ENCODE measurements at places on chromosomes 12 and 14.

- DNase-seq, result no peak
These were observed 13.3 kb downstream of the SLC15A4 start for GRCh38 chr12:128810182-128811127.

DNA sequence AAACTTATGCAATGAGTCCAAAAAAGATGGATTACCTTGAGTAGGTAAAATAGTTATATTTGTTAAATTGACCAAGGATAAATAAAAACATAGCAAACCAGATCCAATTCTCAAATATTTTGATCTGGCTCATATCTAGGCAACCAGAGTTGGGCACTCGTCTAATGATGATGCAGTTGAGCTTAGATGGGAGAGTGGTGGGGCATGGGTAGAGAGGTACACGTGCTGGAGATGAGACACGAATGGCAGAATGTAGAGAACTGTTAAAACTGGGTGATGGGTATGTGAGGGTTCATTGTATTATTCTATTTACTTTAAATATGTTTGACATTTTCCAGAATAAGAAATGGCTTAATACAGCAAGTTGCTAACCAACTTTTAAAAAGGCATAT, 7.6 kb upstream of the RNF34 start:
- DNase-seq, result no peak

GRCh38 chr12:10025236-10025635, 5.2 kb upstream of the CLEC9A start:
- no peak for DNase-seq

- no peak for DNase-seq
These were observed 32.5 kb upstream of the SSPN start for GRCh38 chr12:26162905-26163304.

DNA sequence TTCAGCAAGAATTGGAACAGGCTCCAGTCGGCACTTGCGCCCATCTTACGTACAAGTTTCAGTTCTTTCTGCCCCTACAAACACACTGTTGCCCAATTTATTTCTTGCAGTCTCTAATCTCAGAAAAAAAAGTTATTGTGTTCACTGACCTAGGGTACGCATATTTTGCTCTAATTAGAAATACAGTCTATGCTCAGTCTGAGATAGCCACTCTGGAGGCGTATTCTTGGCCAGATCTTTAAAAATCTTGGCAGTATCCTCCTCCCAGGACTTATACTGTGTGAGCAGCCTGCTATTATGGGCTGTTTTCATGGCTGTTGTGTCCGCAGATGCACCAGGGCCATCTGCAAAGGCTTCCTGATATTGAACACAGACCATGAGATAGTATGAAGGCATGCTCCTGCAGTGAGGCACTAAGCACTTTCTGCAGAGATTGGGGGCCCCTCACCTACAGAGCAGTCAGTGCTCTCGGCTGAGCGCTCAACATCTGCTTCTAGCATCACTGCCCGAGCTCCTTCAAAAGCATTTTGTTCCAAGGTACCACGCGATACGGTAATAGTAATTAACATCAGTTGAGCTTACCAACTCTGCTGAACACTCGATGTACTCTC, 57.9 kb downstream of the PPM1H start:
- no peak for DNase-seq

DNA sequence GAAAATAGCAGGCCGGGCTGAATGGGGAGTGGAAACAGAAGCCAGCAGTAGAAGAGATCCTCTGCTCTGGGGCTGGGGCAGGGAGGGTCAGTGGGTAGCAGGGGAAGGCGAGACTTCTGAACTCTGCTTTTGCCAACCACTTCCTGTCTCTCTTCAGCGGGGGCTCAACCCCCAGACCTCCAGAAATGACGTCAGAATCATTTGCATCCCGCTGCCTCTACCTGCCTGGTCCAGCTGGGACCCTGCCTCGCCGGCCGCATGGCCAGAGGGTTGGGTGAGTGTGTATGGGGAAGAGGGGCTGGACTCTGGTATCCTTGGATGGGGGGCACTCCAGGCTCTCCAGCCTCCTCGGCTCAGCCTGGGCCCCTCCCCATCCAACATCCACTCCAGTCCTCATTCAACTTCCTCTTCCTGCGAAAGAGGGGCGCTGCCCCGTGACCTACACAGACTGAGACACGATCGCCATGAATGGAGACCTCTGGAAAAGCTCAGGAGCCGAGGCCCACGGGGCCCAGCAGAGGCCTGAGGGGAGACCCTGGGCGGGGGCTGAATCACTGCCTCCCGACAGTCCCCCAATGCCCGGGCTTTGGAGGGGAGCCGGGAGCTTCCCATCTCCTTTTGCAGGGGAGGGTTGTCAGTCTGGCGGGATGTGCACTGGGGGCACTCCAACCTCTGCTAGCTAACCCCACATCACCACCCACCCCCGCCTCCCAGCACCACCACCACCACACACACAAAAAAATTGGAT, 458 bp upstream of the HOXC4 start:
- DNase-seq, result no peak

GRCh38 chr12:78081590-78082314, 251.1 kb downstream of the NAV3 start:
- no peak for DNase-seq

GRCh38 chr12:51887476-51888315, at the start of gene ANKRD33:
ANKRD33 (plus strand) TSS chr12:51888103; CDS start chr12:51888187, 84 bp downstream.
- DNase-seq, result no peak
